Activated naive CD4-positive, alpha-beta T cell treated with anti-CD3 and anti-CD28 coated beads, Interleukin-2, amount 10 ng/mL, durations not matched to agents 5 hours and 36 hours (primary cell): ENCODE measurements at places on chromosomes 12 and 14. TPM values are rescaled to one million over a fixed set of nuclear protein-coding genes. Genes with fewer than 3 reads are reported as not detected.

The MAX gene
- total RNA-seq: 176 TPM

The LRRK2 gene
- not detected for total RNA-seq

The MMP14 gene
- 0.99 TPM for total RNA-seq

The USP44 gene
- total RNA-seq: 4.2 TPM

The SERPINA12 gene
- total RNA-seq: not detected

The NUAK1 gene
- not detected for total RNA-seq

The NABP2 gene
- 39.3 TPM for total RNA-seq

The ZC2HC1C gene
- 1.2 TPM for total RNA-seq

The SCNN1A gene
- 0.88 TPM for total RNA-seq

The GNG2 gene
- 305 TPM for total RNA-seq

The ABCC9 gene
- not detected for total RNA-seq

The TMEM233 gene
- not detected for total RNA-seq

The ZFHX2 gene
- 0.93 TPM for total RNA-seq

The YEATS4 gene
- total RNA-seq: 41.6 TPM

The BCL11B gene
- total RNA-seq: 106 TPM

The SYNDIG1L gene
- total RNA-seq: not detected

The ADAM21 gene
- total RNA-seq: not detected

The ASIC1 gene
- total RNA-seq: 3.1 TPM

The HNRNPA1 gene
- 1,867 TPM for total RNA-seq

The TRIP11 gene
- total RNA-seq: 36.6 TPM

The VWF gene
- 0.24 TPM for total RNA-seq

The TCL1A gene
- total RNA-seq: not detected

The LMNTD1 gene
- not detected for total RNA-seq

The PTGES3 gene
- 179 TPM for total RNA-seq

The B3GNT4 gene
- 2.1 TPM for total RNA-seq

The NRL gene
- total RNA-seq: 3.0 TPM

The FBLN5 gene
- total RNA-seq: 3.9 TPM

The OR11H12 gene
- not detected for total RNA-seq

The C1S gene
- total RNA-seq: 1.5 TPM

The MMP17 gene
- total RNA-seq: 0.17 TPM

The TMCC3 gene
- total RNA-seq: 0.07 TPM

The WBP11 gene
- 74.3 TPM for total RNA-seq

The CLEC4D gene
- total RNA-seq: 0.23 TPM
